ENCODE measurements at places on chromosomes 5 and 9.
A peak's percentile ranks its signal among the peaks of the same experiment; 100 is the strongest.

DNA sequence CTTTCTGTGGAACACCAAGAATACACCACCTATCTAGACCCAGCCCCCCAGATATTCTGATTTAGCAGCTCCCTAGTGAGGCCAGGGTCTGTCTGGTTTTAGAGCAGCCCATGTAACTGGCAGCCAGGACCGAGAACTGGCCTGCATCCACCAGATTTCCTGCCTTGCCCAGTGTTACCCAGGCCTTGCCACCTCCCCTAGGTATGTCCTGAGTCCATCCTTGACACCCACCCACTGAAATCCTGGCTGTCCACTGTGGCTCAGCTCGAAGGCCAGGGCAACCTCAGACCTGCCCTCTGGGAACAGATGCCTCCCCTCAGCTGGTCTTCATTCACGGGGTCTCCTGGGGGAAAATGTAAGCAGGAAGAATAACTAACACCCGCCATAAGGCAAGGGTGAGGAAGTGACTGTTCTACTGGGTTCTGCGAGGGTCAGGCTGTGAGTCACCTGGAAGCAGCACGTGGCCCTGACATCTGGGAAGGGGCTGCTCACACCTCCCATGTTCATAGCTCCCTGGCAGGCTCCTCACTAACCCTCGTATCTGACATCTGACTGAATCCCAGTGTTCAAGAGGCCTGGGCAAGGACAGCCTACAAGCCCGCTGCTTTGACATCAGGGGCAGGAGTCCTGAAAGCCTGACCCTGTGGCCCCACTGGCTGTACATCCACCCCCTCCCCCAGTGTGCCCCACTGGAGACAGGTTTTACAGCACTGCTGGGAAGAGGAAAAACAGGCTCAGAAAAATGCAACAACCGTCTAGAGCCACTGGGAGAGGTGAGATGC is 72.7 kb downstream of the SEMA4D start:
- no peak for DNase-seq

DNA sequence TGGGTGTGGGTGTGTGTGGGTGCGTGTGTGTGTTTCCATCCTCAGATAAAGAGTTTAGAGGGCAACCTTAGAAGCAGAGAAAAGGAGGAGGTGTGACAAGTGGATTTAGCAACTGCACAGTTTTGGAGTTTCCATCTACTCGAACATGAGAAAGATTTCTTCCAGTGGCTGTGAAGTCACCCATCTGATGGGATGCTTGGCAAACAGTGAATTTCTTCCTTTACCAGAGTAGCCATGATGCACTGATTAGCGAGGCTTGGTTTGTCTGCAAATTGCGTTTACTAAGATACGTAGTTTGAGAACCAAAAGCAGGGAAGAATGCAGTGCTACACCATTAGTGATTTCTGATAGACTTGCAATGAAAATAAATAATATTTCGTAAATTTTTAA is 791 bp upstream of the STARD4 start:
- DNase-seq = no peak

DNA sequence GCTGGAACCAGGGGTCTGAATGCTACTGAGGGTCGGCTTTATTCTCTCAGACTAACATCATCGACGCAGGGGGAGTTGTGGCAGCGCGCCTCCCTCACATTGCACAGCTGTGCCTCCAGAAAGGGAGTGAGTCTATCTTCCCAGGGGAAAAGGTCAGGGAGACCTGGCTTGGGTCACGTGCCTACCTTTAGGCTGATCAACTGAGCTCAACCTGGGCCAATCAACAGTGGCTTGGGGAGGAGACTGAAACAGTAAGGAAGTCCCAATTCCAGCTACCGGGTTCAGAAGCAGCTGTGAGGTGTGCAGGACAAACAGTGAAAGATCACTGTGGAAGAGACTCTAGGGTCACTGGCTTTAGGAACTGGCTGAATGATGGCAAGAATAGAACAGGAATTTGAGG is 14.3 kb downstream of the SNX30 start:
- no peak for DNase-seq

DNA sequence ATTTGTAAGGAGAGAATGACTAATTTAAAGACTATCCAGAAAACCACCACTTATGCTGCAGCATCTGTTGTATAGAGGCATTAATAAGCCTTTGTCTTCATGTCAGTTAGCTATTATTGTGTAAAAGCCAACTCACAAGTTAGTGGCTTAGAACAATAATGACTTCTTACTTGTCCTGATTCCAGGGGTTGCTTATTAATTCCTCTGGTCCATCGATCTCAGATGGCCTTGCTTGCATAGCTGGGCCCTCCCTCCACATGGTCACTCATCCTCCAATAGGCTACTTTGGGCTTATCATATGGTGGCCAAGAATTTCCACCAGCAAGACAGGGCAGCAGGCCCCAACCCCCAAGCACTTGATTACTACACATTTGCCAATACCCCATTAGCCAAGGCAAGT is 44.5 kb upstream of the STK32A start:
- peak; percentile 53 for DNase-seq

DNA sequence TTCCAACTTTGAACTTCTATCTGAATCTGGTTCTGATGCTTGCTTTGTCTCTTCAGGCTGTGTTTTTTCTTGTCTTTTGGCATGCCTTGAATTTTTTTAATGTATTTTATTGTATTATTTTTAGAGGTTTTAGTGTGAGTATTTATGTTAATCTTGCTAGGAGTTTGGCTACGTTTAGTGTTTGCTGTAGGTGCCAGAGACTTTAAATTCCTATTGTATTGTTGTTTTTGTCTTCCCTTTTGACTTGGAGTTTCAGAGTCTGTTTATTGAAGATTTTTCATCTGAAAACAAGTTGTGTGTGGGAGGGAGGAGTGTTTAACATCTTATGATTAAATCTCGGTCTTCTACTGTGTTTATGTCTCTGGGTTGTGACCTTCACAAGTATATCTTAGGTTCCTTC is 956.8 kb downstream of the TLE1 start:
- DNase-seq = no peak

DNA sequence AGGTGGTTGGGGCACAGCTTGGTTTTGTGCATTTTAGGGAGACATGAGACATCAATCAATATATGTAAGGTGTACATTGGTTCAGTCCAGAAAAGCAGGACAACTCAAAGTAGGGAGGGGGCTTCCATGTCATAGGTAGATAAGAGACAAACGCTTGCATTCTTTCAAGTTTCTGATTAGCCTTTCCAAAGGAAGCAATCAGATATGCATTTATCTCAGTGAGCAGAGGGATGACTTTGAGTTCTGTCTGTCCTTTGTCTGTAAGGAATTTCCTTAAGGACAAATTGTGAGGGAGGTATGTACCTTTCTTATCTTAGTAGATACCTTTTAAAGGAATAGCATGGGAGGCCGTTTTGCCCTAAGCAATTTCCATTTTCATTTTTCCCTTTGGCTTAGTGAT is 63.3 kb downstream of the COL15A1 start:
- no peak for DNase-seq

DNA sequence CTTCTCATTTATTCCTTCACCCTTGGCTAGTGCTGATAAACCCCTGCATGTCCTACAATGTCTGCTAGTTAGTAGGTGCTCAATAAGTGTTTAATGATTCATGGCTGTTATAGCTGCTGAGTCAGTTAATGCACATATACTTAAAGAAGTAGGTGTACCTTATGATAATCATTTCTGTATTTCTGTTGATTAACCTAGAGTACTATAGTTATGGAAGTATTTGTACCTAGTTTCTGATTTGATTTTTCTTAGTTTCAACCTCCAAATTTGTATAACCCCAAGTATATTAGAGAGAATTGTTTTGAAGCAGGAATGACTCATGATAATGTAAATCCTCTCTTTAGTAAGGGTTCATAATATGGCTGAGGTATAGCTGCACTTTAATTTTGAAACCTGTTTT is 8.9 kb downstream of the SMAD5 start:
- no peak for DNase-seq
